ENCODE measurements at places on chromosomes 1 and 21.

- DNase-seq = no peak
These were observed 3.9 kb upstream of the PGLYRP4 start for GRCh38 chr1:153352523-153352922.

DNA sequence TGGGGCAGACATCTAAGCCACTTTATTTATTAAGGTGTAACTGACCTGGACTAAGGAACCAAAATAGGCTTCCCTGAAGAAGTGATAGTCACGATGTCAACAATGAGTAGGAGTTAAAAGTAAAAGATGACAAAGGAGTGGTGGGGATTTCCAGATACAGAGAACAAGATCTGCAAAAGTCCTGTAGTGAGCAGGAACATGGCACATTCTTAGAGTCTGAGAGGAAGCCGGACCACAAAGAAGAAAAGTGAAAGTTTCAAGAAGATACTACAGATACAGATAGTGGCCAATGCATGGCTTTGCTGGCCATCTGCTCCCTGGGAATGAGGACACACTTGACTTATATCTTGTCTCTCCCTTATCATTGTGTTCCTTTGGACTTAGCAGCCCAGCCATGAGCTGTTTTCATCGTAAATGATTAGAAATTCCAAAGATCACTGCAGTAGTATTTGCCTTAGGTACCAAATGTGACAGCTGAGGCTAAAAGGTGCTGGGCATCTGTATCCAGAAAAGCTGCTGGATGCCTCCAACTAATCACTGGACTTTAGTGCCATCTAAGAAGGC, 302.4 kb upstream of the NR5A2 start:
- DNase-seq = no peak

GRCh38 chr1:29593601-29594382, 357.5 kb downstream of the PTPRU start:
- DNase-seq = no peak

GRCh38 chr1:81209461-81209860, 591.3 kb upstream of the ADGRL2 start:
- DNase-seq = no peak

DNA sequence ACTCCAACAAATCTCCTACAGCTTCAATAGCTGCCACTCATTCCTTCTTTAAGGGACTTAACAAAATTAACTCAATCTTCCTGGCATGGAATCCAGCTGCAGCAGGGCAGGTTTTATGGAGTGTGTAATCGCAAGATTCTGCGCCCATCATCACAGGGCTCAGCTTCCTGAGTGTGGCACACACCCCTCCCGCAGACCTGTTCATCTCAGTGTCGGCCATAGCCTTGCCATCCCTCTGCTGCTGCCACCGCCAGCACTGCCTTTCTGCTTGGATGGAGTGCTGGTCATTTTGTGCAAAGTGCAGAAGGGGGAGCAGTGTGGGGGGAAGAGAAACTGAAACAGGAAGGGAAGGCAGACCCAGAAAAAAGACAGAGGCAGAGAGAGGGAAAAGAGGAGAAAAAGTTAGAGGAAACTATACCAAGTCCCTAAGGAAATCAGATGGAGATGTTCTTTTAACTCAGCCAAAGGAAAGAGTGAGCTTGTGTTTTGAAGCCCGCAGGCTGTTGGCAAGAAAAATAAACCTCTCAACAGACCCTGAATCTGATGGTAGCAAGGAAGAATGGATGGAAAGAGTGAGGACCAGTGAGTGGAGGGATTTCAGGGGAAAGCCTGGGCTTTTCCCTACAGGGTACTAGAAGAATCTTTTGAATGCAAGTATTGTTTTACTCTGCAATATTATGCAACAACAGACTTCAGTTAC, 324.2 kb downstream of the SEC16B start:
- no peak for DNase-seq
